ENCODE measurements at places on chromosomes 5 and 9. TPM values are rescaled to one million over a fixed set of nuclear protein-coding genes. Genes with fewer than 3 reads are reported as not detected.

Gene LCN15
- polyA plus RNA-seq: not detected

Gene MYOZ3
- polyA plus RNA-seq: 5.8 TPM

Gene IFNB1
- polyA plus RNA-seq: not detected

Gene PNPLA7
- polyA plus RNA-seq: 2.3 TPM

Gene MED22
- polyA plus RNA-seq: 25.0 TPM
